ENCODE measurements at places on chromosomes 2 and 18. TPM values are rescaled to one million over a fixed set of nuclear protein-coding genes. Genes with fewer than 3 reads are reported as not detected.

DNA sequence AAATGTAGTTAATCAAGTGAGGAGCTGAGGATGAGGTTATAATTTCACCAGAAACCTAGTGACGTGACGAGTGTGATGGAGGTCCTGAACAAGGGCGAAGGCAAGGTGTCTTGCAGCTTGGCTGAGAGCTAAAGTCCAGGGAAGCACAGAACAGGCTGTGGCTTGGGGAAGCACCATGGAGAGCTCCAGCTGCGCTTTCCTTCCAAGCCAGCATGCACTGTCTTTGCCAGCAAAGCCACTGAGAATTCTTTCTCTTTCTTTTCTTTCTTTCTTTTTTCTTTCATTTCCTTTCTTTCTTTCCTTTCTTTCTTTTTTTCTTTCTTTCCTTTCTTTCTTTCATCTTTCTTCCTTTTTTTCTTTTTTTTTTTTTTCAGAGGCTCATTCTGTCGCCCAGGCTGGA, 239.3 kb downstream of the FBXO15 start:
- peak; percentile 64 for DNase-seq

DNA sequence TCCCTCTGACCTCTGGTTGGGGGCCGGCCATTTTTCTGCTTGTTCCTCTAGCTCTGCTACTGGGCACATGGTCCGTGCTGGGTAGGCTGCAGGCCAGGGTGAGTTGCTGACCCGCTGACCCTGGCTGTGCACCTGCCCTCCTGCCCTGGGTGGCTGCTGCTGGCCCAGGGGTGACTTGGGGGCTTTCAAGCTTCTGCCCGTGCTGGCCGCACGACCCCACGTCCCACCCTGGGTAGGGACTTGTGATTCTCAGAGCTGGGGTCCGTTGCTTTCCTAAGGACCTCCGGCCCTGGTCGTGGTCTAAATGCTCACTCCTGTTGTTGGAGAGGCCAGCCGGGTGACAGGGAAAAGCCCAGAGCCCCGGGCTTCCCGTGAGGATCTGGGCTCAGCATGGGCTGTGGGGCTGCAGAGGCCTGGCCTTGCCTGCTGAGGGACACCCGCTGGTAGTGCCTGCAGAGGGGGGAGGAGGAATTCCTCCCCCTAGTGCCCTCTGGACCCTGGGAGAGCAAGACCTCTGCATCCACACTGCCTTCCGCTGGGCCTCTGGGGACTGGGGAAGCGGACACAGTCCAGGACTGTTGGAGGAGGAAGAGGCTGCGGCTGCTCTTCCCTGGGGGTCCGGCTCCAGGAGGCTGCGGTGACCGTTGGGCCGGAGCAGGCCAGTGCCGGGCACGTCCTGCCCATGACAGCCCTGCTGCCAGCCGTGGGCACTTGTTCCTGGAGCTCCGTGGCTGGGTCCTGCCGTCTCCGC, 6.3 kb upstream of the GAL3ST2 start:
- DNase-seq = peak; percentile 10

DNA sequence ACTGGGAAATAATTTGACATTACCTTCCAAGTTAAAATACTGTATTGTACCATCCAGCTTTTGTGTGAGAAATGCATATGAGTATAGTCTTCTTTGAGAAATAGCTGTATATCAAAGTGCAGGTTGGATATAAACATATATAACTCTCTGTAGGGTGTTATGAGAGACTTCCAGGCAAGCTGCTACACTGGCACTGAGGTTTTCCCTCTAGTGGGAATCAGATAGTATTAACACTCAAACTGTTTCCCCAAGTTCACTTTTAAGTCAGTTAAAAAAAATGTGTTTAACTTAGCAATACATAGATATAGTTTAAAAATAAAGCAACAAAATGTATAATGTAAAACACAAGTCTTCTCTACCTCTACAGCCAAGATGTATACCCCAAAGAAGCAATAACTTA, 368.4 kb upstream of the SLC8A1 start:
- DNase-seq = no peak

- no peak for DNase-seq
Observed at GRCh38 chr2:146244830-146245229, 1600.0 kb upstream of the ACVR2A start.

DNA sequence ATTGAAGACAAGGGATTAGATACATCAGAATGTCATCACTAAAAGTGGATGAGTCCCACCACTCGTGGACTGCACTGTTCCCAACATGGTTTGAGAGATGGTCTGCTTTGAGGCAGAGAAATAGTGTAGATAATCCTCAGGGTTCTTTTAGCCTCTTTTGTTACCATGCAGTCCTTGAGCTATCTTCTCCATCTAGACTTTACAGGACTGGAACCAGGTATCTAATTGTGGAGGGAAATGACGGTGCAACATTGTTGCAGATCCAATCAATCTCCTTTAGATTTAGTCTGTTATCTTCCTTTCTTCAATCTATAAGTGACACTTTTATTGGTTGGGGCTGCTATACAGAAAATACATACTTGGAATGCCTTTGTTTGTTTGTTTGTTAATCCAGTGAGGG, 183.8 kb upstream of the CWC22 start:
- DNase-seq = no peak

GRCh38 chr2:58803192-58803591, 562.1 kb upstream of the FANCL start:
- no peak for DNase-seq

DNA sequence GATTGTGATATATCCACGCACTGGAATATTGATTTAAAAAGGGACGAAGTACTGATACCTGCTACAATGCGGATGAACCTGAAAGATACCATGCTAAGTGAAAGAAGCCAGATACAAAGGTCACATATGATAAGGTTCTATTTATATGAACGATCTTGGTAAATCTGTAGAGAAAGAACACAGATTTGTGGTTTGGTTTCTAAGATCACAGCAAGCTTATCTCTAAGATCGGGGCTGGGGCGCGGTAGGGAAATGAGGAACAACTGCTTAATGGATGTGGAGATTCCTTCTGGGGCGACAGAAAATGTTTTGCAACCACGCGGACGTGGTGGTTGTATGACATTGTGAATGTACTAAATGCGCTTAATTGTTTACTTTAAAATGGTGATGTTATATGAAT, 60.1 kb downstream of the NEDD4L start:
- DNase-seq = no peak

- DNase-seq = no peak
Observed at GRCh38 chr2:150228936-150229335, 258.5 kb downstream of the RND3 start.

GRCh38 chr2:155815851-155816250, 516.7 kb downstream of the NR4A2 start:
- DNase-seq = peak; percentile 6

DNA sequence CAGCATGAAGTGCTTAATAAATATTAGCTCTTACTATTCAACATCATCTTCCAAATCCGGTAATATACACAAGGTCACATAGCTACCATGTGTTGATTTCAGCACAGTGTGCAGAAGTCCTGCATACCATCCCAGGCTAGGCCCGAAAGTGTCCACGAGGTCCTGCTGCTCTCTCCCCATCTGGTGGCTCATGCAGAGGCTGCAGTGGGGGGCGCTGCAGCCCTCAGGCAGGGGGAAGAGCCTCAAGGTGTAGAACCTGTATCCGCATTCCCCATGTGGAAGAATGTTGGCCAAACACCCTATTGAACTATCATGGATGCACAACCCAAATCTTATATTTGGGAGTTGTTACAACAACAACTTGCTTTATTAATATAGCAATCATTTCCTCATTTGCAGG, 88.5 kb downstream of the ST6GAL2 start:
- no peak for DNase-seq

DNA sequence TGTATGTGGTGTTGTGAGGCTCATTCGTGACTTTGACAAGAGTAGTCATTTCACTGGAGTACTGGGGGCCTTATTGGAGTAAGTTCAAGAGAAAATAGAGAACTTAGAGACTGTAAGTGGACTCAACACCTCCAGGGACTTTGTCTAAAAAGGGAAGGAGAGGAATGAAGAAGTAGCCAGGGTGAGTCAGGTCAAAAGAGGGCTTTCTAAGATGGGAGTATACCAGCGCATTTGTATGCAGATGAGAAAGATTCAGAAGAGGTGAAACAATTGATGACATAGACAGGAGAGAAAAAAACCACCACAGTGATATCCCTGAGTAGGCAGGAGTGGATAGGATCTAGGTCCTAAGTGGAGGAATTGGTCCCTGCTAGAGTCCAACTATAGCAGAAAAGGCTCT, 246.8 kb downstream of the IKZF2 start:
- DNase-seq = no peak

GRCh38 chr2:25257931-25258846, 83.5 kb downstream of the DNMT3A start:
- no peak for DNase-seq

DNA sequence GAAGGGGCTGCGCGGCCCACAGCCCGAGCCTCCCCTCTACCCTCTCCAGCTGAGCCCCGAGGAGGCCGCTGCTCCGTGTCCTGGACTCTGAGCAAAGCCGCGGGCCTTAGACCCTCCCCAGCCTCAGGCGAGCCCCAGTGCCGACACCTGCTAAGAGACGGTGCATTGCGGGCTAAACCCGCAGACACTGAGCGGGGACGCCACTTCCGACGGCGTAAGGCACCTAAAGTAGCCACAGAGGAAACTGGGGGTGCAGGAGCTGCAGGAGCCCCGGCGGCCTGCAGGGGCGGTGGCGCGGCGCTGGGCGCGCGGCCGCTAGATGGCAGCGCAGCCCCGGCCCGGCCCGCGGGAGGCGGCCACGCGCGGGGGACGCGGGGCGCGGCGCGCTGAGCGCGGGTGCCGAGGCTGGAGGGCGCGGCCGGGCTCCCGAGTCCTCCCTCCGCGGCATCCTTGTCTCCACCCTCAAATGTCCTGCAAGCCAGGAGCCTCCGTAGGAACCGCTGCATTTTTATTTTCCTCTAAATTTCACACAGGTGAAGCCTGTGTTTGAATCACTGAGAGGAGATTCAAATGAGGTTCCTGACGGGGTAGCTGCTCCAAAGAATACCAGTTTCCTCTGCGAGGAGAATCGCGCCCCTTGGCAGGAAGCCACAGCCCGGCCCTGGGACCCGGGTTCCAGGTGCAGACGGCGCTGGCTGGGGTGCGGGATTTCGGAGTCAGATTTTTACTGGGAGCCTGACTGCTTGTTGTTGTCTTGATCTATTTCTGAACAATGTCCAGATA, 650.5 kb downstream of the GALR1 start:
- peak; percentile 80 for DNase-seq

The SLC5A7 gene
- 7.0 TPM for total RNA-seq

The FSIP2 gene
- 32.5 TPM for total RNA-seq

The NT5DC4 gene
- not detected for total RNA-seq

The OTOS gene
- total RNA-seq = not detected

Data from stomach (tissue), 19 donors.